ENCODE measurements at places on chromosomes 7 and 10.

GRCh38 chr10:100319707-100320402 is 10.2 kb downstream of the PKD2L1 start:
- no peaks in the 10 kb centered on the region for H3K36me3 ChIP-seq
- no peak overlapping the region for H3K4me3 ChIP-seq
- DNase-seq = no peak
- no peaks in the 10 kb centered on the region for H3K27me3 ChIP-seq
- H3K27ac ChIP-seq = no peak overlapping the region
- H3K4me1 ChIP-seq = no peaks in the 10 kb centered on the region

- no peaks in the 10 kb centered on the region for H3K27me3 ChIP-seq
- H3K27ac ChIP-seq = peak overlapping the region; percentile 71
- H3K4me3 ChIP-seq = peak overlapping the region; percentile 54
- no peaks in the 10 kb centered on the region for H3K36me3 ChIP-seq
Measured at GRCh38 chr10:33336582-33337325, 2.3 kb upstream of the NRP1 start.

- DNase-seq = no peak
- no peaks in the 10 kb centered on the region for H3K27me3 ChIP-seq
- H3K4me3 ChIP-seq = no peak overlapping the region
- H3K27ac ChIP-seq = no peak overlapping the region
- no peaks in the 10 kb centered on the region for H3K36me3 ChIP-seq
- no peaks in the 10 kb centered on the region for H3K4me1 ChIP-seq
Measured at GRCh38 chr7:1384113-1384415, 75.2 kb downstream of the MICALL2 start.

GRCh38 chr10:45432700-45433472 is 58.9 kb downstream of the ALOX5 start:
- no peak for DNase-seq
- H3K27me3 ChIP-seq = peaks cover 14% of the 10 kb centered on the region
- peaks cover 9% of the 10 kb centered on the region for H3K36me3 ChIP-seq
- H3K27ac ChIP-seq = no peak overlapping the region
- H3K4me3 ChIP-seq = no peak overlapping the region

DNA sequence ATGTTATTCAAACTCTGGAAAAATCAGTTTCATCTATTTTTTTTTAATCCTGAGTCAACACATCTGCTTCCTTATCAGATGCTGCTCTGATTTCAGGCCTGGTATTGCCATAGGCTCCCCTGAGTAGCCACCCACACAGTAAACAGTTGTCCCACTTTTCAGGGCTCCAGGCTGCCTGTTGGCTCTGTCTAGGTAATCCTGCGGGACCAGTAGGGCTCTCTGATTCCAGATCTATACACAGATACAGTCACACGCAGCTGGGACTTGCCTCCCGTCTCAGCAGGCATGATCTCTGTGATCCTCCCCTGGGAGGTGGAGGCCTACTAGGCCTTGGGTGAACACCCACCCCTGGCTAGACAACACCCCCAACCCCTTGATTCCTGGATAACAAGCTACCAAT is 206.1 kb downstream of the CREB5 start:
- H3K27me3 ChIP-seq = no peaks in the 10 kb centered on the region
- H3K4me1 ChIP-seq = no peaks in the 10 kb centered on the region
- H3K4me3 ChIP-seq = no peak overlapping the region
- no peaks in the 10 kb centered on the region for H3K36me3 ChIP-seq
- H3K27ac ChIP-seq = no peak overlapping the region

DNA sequence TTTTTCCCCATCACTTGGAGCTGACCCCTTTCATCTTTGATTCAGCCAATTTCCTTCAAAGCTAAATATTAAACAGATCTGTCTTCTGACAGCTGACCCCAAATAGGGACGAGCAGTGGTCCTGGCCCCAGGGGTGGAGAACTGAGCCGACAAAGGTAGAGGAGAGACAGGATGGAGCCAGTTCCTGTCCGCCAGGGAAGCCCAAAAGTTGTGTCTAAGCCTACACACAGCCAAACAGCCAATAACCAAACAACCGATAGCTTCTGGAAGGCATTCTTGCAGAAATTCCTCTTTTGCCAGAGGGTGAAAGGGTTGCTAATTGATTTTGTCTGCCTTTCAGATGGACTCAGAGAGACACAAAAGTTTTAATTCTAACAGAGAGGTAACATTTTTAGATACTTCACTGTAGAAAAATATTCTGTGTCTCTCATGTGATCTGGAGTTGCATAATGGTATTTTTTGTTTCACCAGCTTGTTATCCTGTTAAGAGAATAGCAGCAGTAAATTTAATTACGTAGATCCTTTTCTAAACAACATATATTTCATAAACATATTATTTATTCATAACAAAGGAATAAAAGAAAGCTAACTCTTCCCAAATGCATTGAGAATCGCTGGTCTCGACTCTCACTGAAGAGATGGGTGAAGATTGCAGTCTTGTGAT is 161.7 kb upstream of the LYZL1 start:
- DNase-seq = no peak
- no peaks in the 10 kb centered on the region for H3K36me3 ChIP-seq
- no peaks in the 10 kb centered on the region for H3K4me1 ChIP-seq
- H3K4me3 ChIP-seq = no peak overlapping the region

DNA sequence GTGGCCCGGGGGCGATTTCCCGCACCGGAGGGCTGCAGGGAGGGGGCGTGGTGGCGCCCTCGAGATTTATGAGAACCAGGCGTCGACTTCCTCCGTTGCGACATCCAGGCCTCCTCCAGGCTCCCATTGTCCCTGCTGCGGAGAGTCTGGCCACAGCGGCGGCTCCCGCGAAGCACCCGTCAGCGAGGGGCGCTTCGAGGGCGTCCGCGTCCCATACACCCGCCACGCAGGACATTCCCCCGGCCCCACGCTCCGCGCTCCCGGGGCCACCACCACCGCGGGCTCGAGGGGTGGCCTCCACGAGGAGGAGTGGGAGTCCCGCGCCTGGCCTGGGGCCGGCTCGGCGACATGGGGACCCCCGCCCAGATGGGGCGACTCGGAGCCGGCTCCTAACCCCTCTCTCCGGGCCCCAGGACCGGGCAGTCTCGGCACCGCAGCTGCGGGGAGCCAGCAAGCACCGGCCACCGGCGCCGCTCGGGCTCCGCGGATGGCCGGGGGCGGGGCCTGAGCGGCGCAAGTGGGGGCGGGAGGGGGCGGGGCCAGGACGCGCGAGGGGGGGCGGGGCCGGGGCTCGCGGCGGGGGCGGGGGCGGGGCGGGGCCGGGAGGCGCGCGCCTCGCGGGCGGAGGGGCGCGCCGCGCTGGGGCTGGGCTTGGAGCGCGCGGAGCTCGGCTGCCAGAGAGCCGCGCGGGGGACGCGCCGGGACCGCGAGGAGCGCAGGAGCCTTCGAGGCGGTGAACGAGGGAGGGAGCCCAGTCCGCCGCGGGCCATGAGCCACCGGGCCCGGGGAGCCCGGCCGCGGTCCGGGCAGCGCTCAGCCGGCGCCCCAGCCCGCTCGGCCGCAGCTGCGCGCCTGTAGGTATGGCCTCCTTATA is at the start of gene SH2B2:
TSS of gene SH2B2 (plus strand) at position 632 of the 874 bp plus-strand sequence. CDS start 13,683 bp downstream, outside the sequence.
- peak; percentile 93 for DNase-seq
- peaks cover 77% of the 10 kb centered on the region for H3K4me1 ChIP-seq
- peak within 1 kb of the TSS; percentile 72 for H3K27ac ChIP-seq
- no peaks in the 10 kb centered on the region for H3K27me3 ChIP-seq
- H3K36me3 ChIP-seq = no peaks in the 10 kb centered on the region

DNA sequence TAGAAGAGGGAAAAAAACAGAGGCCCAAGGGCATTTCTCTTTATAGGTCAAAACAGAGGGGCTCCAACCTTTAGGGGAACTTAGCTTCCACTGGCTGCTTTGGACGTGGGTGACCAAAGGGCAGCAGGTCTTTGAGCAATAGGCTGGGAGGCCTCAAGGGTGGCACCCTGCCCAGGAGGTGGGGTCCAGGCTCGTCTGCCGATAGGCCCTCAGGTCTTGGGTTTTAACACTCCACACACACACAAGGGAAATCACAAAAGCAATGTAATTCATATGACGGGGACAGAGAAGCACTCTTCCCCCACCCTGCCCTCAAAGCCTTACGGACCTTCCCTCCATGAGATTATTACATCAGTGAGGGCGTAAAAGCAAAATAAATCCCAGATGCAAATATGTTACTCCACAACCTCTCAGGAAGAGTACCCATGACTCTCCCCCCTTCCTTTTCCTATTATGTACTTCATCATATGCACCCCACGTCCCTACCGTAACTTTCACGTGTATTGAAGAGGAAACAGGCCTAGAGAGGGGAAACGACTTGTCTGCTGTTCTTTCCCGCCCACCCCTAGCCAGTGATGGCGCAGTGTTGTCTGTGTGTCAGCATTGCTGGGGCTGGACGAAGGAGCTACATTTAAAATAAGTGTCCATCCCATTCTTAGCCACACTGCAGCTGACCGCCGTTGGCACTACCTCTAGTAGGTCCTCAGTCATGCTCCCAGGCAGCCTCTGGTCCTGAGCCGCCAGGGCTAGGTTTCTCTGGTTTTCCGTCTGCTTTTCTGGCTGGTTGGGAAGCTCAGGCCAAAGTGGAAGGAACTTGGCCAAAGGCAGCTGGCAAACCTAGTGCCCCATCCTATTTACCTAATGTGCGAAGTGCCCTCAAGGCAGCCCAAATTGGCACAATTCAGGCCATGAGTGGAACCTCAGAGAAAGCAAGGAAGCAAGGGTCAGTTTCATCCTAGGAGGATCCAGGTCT is 2.1 kb downstream of the PCBD1 start:
- no peaks in the 10 kb centered on the region for H3K27me3 ChIP-seq
- peaks cover 21% of the 10 kb centered on the region for H3K4me1 ChIP-seq
- no peak overlapping the region for H3K4me3 ChIP-seq
- H3K36me3 ChIP-seq = peaks cover 45% of the 10 kb centered on the region
- no peak for DNase-seq

- H3K36me3 ChIP-seq = no peaks in the 10 kb centered on the region
- no peak overlapping the region for H3K27ac ChIP-seq
- H3K27me3 ChIP-seq = no peaks in the 10 kb centered on the region
- H3K4me1 ChIP-seq = no peaks in the 10 kb centered on the region
- no peak for DNase-seq
- H3K4me3 ChIP-seq = no peak overlapping the region
Measured at GRCh38 chr7:146414373-146414772, 297.8 kb downstream of the CNTNAP2 start.

- no peaks in the 10 kb centered on the region for H3K27me3 ChIP-seq
- H3K4me3 ChIP-seq = no peak overlapping the region
- peak; percentile 19 for DNase-seq
- no peak overlapping the region for H3K27ac ChIP-seq
- H3K36me3 ChIP-seq = no peaks in the 10 kb centered on the region
Measured at GRCh38 chr7:101792051-101792681, 25.3 kb upstream of the CUX1 start.

Data from spleen (tissue), 13 donors.